SJSA1 (cell line): ENCODE measurements at places on chromosomes 11 and 22. TPM values are rescaled to one million over a fixed set of nuclear protein-coding genes. Genes with fewer than 3 reads are reported as not detected.

DNA sequence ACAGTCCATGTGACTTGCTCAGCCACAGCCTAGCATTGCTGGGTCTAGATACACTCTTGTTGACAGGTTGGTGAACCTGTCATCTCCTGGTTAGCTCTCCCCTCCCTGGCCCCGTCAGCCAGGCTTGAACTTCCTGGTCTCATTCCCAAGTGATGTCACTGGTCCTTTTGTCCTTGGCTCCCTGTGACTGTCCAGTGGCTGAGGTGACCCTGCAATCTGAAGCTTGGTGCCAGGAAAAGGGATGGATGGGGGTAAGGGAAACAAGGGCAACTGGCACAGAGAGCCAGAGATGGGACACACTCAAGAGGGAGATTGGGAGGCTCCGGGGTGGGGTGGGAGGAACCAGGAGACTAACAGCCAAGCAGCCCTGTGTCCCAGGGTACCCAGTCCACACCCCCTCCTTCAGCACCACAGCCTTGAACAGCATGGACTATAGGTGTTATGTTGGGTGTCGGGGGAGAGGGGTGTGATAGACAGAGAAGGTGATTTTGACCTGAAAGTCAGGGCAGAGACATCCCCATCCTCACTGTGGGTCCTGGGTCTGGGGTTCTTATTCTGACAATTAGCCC, 63.8 kb upstream of the THY1 start:
- H3K4me1 ChIP-seq: no peaks in the 10 kb centered on the region
- no peak overlapping the region for H3K4me3 ChIP-seq
- H3K27me3 ChIP-seq: no peaks in the 10 kb centered on the region
- H3K36me3 ChIP-seq: no peaks in the 10 kb centered on the region
- no peak for DNase-seq
- no peak overlapping the region for H3K27ac ChIP-seq

GRCh38 chr22:49770547-49771265, 57.0 kb downstream of the BRD1 start:
- peaks cover 35% of the 10 kb centered on the region for H3K36me3 ChIP-seq
- H3K4me3 ChIP-seq: no peak overlapping the region
- H3K27ac ChIP-seq: no peak overlapping the region
- no peaks in the 10 kb centered on the region for H3K4me1 ChIP-seq

DNA sequence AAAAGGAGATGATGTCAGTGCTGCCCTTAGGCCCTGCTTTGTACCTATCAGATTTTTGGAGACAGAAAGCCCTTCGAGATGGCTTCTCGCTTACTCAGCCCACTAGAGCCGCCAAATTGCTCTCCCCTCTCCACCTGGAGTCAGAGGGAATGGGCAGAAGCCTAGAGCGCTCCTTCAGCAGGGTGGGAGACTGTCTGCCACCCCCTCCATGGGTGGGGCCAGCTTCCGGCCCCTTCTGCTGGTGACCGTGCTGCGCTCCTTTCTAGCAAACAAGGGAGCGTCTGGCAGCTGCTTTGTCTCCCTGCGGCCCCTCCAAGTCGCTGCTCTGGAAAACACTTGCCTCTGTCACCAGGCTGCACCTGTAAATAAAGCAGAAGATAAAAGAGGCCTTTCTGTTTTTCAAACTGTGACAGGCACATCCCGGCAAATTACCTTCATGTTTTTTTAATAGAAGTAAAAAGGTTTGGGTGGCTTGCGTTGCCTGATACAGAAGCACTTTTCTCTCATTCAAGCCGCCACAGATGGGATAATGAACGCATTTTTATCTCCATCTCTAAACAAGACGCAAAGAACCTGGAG, 145.7 kb upstream of the NECTIN1 start:
- H3K4me1 ChIP-seq: no peaks in the 10 kb centered on the region
- H3K36me3 ChIP-seq: no peaks in the 10 kb centered on the region
- DNase-seq: no peak
- H3K27ac ChIP-seq: no peak overlapping the region
- no peak overlapping the region for H3K4me3 ChIP-seq
- H3K27me3 ChIP-seq: no peaks in the 10 kb centered on the region

DNA sequence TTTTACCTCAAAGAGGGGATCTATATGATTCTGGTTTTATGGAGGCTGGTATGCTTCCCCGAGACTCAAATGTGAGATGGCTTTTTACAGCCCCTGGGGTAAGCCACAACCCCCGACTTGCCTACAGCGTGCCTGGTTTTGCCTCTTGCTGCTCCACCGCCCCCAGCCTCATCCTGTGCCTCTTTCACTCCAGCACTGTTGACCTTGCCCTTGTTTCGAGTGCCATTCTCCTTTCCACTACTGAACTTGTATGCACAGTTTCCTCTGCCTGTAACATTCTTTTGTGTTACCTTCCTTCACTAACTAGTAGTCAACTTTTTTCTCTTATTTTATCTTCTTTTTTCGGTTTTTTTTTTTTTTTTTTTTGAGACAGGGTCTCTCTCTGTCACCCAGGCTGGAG, 219.0 kb upstream of the ZBED5 start:
- no peaks in the 10 kb centered on the region for H3K4me1 ChIP-seq
- H3K36me3 ChIP-seq: no peaks in the 10 kb centered on the region
- no peaks in the 10 kb centered on the region; the same call in 1 of the 2 replicates for H3K27me3 ChIP-seq
- DNase-seq: no peak
- no peak overlapping the region for H3K4me3 ChIP-seq

Gene MMP3
- 0.32 and 0.60 TPM in 2 replicates for total RNA-seq
